ENCODE measurements at places on chromosomes 6 and 20.

DNA sequence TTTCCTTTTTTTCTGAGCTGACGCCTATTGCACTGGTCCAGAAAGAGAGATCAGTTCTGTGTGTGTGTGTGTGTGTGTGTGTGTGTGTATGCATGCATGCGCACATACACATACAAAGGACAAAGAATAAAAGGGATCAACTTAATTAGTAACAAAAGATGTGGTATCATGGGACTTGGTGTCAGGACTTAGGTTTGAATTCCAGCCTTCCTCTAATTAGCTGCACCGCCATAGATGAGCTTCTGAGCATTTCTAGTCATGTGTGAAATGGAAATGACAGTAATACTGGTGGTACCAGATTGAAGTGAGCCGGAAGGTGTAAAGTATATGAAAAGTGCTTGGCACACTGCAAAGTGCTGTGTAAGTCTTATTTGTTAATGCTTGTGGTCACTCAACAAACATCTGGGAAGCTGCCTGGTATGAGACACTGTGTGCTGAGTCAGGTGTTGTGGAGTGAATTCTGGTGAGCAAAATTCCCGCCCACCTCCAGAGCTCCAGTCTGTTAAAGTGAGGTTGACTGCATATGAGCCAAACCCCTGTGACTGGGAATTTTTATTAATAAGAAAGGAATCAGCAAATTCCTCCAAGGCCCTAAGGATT, 12.4 kb downstream of the DAAM2 start:
- no peak for DNase-seq

DNA sequence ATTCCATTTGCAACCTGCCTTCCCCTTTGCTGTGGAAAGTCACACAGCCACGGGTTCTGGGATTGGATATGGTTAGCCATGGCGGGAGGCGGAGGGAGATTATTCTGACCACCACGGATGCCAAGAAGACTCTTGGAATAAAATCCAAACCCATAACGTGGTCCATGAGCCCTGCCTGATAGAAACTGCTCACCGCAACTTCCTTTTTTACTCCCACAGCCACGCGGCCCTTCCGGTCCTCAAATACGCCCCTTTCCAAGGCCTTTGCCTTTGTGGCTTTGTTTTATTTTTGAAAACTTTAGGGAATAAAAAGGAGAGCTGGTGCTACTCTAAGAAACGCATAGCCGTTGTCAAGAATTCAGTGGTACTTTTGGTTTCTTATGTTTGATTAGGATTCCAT, 602.5 kb upstream of the CDH4 start:
- no peak for DNase-seq

- DNase-seq = no peak
Observed at GRCh38 chr6:39195792-39196385, 33.4 kb downstream of the KCNK5 start.

DNA sequence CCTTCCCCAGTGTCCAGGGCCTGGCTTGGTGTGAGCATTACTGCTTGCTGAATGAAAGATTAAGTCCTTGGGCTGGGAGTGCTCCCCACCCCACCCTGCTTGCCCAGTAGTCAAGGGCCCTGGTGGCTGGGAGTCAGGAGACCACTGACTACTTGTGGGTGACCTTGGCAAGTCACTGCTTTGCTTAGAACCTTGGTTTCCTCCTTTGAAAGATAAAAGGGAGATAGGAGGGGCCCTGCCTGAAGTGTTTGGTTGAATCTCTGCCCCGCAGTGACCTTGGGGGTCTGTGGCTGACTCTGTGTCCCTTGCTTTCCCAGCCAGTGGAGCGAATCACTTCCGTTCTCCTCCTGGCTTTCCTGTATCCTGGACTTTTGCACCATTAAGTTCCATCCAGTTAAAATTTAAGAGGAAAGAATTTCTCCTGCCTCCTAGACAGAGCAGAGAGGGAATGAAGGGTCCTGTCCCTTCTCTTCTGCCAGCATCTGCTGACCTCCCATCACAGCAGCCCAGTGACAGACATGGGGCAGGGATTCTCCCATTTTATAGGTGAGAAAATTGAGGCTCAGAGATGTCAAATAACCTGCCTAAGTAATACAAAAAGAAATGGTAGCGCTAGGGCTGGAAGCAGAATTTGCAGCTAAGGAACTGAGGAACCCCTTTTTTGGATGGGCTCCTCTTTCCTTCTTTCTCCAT, 3.5 kb upstream of the EPB41L1 start:
- no peak for DNase-seq

DNA sequence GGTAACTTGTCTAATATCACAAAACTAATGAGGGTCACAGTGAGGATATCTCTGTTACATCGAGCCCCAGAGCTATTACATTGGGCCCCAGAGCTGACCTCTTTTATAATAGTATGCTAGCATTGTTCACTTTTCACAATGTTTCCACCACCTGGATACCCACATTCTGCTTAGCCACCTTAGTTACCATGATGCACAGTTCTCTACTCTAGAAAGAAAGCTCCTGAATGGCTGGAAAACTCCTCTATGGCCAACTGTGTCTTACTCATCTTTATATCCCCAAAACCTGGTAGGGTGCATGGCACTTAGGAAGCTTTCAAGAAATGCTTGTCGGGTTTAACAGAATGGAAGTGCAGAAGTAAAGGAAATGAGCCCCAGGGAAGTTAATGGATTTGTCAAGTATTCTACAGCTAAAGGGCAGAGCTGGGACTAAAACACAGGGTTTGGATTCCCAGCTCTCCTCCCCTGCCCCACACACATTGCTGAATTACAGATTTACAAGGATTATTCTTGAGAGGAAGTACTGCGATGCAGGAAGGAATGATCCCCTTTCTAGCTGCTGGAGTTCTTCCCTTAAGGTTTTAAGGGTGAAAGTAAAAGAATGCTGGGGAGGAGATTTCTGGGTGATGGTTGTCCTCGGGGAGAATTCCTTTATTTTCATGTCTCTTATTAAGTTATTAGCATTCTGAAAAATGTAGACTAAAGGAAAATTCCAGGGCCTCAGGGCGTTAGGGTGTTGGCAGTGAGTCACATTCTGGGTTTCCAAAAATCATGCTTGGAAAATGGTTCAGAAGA, 16.1 kb upstream of the HINT3 start:
- no peak for DNase-seq

All from HTR-8/SVneo (cell line).